Memory B cell (primary cell): ENCODE measurements at places on chromosomes 2 and 18.

- no peak for DNase-seq
Measured at GRCh38 chr2:203948733-203949132, 12.2 kb downstream of the ICOS start.

DNA sequence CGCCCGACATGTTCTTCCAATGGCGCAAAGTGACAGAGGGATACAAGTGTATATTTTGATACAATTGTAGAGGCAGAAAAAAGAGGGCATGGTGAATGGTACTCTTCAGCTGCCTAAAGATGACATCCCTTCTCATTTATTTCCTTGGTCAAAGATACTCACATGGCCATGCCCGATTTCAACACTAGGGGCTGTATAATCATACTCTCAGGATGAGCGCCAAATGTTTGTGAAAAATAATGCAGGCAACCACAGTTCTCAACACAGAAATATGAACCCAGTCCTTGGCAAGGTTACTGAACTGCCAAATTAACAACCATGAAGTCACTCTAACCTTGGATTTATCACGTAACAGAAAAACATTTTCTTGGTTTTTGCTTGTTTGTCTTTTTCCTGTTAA is 204.4 kb downstream of the CCDC102B start:
- DNase-seq = no peak

- DNase-seq = no peak
Measured at GRCh38 chr2:88197732-88198131, 27.6 kb downstream of the THNSL2 start.

DNA sequence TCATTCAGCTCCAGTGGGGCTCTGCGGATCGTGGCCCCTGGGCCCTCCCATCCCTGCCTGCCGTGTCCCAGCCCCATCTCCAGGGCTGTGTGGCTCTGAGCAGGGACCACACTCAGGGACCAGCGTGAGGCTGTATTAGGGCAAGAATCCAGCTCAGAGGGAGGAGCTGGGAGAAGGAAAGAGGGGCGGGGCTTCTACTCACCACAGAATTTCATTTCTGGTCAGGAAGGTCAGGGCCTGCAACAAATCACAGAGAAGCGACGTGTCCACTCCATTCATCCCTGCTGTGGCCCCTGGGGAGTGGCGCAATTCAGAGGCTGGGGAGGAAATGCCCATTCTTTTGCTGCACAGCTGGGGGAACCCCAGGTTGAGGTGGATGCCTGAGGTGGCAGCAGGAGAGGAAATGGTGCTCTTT is 828 bp downstream of the CIB4 start:
- no peak for DNase-seq

GRCh38 chr2:42436370-42436769 is 57.4 kb downstream of the KCNG3 start:
- no peak for DNase-seq

DNA sequence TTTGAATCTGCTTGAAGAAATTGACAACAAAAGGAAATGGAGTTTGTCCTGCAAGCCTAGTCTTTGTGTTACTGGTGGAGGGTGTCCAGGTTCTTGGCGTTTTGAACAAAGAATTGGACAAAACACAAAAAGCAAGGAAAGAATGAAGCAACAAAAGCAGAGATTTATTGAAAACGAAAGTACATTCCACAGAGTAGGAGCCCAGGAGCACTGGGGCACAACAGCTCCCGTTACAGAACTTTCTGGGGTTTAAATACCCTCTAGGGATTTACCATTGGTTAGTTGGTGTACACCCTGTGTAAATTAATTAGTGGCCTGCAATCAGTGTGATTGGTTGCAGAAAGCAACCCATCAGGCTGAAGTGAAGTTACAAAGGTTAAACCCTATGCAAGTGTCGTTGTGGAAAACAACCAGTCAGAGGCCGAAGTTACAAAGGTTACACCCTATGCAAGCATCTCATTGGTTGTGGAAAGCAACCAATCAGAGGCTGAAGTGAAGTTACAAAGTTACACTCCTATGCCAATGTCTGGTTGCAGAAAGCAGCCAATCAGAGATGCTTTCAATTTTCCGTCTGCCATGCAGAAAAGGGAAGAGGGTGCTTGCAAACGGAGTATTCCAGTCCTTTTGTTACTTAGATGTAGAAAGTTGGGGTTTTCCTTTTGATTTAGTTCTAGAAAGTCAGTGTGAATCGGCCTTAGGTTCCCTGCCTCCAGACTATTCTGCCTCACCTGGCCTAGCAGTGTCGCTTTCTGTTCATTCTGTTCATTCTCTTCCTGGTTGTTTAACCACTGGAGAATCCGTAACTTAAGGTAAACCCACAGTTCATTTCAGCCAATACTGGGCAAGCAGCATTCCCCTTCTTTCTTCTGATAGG is 47.6 kb upstream of the PTH2R start:
- DNase-seq = no peak

- no peak for DNase-seq
Measured at GRCh38 chr18:63585988-63586387, 1.2 kb upstream of the SERPINB13 start.

DNA sequence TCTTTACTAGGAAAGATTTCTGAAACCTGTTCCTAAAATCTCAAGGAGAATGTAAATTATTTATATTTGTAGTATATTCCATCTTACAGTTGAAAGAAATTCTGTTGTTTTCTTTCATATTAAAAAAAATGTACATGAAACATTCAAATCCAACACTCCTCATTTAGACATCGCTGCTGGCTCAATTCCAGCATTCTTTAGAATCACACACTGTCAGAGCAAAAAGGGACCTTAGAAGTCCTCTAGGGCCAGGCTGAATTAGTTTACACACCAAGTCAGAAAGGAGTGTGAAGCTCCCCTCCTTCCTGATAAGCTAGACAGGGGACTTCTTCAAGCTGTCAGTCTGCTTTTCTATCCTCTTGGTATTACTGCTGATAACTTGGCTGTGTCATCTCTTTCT is 158.6 kb upstream of the LTBP1 start:
- no peak for DNase-seq

GRCh38 chr2:201996679-201997314 is 36.9 kb upstream of the FZD7 start:
- DNase-seq = no peak

GRCh38 chr2:151862700-151863099 is 34.5 kb upstream of the ARL5A start:
- no peak for DNase-seq

DNA sequence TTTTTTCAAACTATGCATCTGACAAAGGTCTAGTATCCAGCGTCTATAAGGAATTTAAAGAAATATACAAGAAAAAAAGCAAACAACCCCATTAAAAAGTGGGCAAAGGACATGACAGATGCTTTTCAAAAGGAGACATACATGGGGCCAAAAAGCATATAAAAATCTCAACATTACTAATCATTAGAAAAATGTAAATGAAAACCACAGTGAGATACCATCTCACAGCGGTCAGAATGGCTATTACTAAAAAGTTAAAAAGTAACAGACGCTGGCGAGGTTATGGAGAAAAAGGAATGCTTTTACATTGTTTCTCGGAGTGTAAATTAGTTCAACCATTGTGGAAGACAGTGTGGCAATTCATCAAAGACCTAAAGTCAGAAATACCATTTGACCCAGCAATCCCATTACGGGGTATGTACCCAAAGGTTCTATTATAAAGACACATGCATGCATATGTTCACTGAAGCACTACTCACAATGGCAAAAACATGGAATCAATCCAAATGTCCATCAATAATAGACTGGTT is 643.1 kb upstream of the LRRTM1 start:
- no peak for DNase-seq

DNA sequence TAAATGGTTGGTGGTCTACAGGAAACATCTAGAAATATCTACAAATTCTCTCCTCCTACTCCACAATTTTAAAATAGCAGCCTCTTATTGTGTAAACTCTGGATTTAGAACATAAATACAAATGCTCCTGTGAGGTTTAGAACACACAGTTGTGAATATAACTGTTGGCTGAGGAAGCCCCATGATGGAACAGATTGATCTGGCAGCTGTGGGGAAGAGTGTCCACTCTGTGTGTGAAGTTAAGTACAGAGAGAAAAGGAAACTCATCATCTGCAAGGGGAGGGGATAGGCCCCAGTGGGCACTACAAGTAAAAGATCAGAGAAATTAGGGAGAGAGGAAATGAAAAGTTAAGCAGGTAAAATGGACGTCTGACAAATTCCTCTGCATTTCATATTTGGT is 422.7 kb upstream of the FSHR start:
- DNase-seq = no peak

DNA sequence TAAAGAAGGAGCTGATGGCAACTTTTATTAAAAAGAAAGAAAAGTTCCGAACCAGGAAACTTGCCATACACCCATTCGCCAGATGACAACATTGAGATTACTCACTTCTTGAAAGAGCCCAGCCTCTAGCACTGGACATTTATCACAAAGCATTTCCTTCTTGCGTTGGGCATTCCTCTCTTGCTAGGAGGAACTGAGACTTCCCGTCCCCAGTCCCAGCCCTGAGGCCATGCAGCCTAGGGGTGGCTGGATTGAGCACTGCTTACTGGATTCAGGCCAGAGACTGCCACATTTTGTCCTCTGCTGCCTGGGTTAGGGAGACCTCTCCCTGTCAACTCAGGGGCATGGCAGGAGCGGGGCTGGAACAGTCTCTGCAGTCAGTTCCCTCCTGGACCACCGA is 80.1 kb downstream of the SDC1 start:
- no peak for DNase-seq

GRCh38 chr2:104616856-104617255 is 237.1 kb upstream of the POU3F3 start:
- no peak for DNase-seq

DNA sequence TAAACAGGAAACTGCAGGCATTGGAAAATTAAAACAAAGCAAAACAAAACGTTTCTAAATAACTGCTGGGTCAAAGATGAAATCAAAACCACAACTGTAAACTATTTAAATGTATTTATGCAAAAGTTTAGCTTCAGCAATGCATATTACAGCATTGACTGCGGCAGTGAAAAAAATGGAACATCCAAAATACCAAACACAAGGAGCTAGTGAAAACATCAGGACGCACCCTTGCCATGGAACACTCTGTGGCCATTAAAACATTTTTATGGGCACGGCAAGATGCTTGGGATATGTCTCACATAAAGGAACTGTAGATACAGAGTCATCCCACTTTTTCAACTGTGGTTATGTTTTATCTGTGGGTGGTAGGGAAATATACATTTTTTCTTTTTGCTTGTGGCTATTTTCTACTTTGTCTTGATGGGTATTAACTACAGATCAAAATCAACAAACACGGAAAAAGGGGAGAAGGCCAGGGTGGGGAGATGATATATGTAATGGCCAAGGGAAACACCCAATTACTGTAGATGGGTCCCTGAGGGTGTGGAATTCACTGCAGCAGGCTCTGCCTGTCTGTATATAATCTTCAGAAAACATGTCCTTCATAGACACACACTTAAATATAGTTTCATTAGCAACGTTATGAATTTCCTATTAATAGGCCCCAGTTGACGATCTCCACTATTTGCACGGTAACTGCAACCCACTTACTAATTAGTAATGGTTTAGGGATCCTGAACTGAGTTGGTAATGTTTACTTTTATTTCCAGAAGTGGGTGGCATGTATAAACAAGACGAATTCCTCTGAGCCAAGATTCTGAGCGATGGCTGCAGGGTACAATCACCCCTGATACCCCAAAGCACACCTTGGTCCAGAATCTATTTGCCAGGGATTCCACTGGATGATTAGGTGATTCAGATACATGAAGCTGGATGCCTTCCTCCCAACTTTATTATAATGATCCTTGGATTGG is 110.5 kb downstream of the ACKR3 start:
- no peak for DNase-seq

DNA sequence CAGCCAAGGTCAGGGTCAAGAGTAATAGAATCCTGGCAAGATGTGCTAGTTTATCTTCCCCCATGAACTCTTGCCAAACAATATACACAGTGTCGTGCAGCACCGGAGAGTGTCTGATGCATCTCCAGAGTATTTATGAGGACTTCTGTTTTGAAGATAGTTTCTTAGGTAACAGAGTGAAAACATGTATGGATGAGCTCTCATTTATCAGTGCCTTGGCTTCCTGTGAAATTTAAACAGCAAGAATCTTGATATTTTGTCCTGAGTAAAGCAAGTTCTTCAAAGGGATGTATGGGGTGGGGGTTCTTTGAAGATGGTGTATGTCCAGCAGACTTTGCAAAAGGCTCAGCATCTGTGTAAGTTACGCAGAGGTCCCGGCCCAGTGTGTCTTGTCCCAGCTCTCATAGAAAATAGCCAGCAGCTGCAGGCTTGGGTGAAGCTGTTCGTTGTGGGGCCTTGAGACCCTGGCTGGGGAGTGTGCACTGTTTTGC is 361.0 kb upstream of the NT5C1B start:
- no peak for DNase-seq

DNA sequence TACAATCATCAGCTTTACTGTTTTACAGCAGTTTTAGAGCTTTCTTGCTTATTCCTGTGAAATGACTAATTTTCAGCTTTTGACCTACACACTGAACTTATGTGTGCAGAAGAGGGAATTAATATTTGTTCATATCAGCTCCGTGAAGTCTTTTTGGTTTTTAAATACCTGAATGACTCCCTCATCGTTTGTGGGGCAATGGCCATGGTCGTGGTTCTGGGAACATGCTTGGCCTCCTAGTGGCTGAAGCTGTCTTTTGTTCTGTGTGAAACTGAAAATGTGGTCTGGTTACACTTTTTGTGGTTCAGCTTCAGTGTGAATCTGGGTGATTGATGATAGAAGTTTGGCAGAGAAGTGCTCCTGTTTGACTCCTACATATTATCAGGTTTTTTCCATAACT is 408.1 kb downstream of the THSD7B start:
- DNase-seq = no peak

GRCh38 chr2:72543497-72544216 is 282.2 kb downstream of the EXOC6B start:
- DNase-seq = no peak

- DNase-seq = no peak
Measured at GRCh38 chr18:78979730-78980278, at the start of gene SALL3. TSS of gene SALL3 (plus strand) at chr18:78979818. CDS start at chr18:78980275, 457 bp downstream.

- no peak for DNase-seq
Measured at GRCh38 chr2:200318940-200319435, 12.5 kb downstream of the SPATS2L start.

DNA sequence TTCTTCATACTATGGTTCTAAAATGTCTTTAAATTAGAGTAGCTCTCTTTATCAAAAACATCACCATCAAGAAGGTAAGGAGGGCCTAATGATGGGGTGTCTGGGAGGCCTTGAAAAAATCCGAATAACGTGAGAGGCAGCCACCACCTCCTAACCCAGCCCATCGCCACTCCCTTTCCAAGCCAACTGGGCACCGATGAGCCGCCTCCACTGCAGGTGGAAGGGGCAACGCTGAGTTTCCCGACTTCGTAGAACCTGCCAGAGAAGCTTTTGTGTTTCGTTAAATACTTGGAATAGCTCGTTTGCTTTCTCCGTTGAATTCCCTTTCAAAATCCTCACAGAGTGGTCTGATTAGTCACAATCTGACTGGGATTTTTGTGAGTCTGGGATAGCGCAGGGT is 22.0 kb upstream of the RPL31 start:
- DNase-seq = no peak

DNA sequence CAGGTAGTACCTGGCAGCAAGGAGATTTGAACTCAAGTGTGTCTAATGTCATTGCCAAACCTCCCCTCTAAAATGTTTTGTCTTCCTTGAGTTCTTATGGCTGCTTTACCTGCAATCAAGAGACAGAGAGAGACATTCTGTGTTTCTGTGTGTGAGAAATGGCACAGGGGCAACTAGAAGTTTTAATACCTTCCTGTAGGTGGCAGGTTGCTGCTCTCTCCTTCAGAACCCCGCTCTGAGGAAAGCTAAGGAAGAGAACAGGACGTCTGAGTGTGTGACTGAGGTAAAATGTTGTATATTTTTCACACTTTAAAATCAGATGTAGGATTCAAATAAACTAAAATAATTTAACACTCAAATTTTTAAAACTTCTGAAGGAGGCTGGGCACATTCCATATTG is 19.2 kb downstream of the DTNA start:
- no peak for DNase-seq
